ENCODE measurements at places on chromosomes 6 and 20. TPM values are rescaled to one million over a fixed set of nuclear protein-coding genes. Genes with fewer than 3 reads are reported as not detected.

DNA sequence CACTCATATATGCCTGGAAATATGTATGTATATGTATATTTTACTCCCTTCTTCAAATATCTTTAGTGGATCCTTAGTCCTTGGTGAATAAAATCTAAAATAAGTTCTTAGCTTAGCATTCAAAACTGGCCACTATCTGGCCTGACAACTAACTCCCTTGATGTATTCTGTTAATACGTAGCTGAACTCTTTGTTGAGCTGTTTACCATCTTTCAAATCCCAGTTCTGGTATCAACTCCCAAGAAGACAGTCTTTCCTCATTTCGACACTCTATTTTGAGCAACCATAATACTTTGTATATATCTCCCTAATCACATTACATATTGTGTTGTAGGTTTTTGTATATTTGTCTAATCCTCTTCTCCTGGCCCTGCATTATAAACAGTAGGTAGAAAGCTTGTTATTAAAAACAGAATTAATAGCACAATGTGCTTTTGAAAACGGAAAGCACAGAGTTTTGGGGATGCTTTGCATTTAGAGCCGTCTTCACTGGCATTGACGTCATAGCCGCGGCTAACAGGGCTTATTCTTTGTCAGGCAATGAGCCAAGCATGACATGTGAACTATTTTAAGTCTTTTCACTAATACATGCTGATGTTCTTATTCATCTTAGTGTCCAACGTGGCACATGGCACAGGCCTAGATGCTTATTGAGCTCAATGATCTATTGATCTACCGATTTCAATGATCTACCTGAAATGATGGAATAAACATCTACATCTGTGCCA is 47.2 kb upstream of the CCN2 start:
- no peak for DNase-seq

DNA sequence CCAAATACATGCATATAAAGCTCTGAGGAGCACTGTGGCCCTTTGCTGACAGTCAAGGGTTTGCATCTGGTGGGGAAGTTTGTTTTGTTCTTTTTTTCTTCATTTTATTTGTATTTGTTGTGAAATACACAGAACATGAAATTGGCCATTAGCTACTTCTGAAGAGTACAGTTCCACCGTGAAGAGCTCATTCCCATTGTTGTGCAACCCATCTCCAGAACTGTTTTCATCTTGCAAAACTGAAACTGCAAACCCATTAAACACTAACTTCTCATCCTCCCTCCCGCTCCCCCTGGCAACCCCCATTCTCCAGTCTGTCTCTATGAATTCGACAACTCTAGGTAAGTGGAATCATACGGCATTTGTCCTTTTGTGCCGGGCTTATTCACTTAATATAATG is 231.3 kb downstream of the TFAP2C start:
- no peak for DNase-seq

The FAM217A gene
- polyA plus RNA-seq, result 0.86 TPM

The SEMG1 gene
- not detected for polyA plus RNA-seq

- no peak for DNase-seq
Observed at GRCh38 chr6:8299034-8299433, 136.3 kb downstream of the SLC35B3 start.

DNA sequence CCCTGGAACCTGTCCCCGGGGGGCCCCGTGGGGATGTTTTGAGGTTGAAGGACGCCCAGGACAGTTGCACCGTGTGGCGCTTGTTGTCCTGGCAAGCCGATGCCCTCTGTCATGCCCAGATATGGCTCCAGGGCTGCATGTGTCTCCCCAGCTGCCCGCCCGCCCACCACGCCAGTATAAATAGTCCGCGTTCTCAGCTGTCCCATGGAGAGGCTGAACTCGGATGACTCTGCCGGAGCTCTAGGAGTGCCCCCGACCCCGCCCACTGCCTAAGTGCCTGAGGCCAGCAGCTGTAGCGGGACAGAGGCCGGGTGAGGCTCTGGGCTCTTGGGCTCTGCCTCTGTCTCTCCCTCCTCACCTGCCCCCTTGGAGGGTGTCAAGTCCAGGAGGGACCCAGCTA is 83.0 kb upstream of the GATA5 start:
- DNase-seq, result peak; percentile 64

DNA sequence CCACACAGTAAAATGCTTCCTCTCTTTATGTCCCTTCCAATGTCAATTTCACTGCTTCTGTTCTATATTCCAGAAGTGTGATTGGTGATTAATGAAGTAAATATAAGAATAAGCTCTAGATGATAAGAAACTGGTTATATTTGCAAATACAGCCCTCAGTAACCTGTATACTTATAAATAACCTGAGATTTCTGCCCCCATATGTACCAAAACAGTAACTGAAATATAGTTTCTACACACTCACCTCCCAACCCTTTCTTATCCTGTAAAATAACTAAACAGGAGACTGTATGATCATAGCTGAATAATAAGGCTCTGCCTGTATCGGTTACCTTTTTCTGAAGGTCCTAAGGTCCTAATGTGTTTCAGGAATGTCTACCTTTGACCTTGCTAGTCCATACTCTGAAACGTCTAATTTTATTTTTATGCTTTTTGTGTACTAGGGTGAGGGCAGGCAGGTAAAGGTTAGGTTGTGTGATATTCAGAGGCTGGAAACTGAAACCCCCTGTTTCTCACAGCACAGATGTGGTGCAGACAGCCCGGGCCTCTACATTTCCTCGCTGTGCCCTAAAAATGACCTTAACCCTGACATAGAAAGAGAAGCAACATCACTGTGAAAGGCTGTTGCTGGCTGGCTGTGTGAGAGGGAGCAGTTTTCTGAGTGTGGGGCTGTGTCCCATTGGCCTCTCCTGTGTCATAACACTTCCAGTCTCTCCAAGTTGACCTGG is 378.8 kb downstream of the CENPW start:
- no peak for DNase-seq

- DNase-seq, result no peak
Observed at GRCh38 chr6:126867641-126868040, 250.8 kb upstream of the RSPO3 start.

GRCh38 chr20:20085071-20085470 is 32.7 kb downstream of the CFAP61 start:
- no peak for DNase-seq

DNA sequence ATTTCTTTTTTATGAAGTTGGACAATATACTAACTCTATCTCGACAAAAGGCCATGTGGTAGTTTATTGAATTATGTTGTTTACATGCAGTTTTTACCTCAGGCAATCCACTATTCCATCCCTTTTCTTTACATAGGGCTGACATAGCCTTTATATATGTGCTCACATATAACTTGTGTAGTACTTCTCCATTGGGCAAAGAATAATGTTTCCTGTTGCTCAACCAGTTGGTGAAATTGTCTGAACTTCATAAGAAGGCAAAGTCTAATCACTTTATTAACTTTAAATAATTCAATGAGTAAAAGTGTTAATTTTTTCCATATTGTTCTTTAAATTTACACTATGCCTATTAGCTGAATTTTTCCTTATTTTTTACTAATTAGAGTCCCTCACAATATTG is 1272.1 kb downstream of the EPHA7 start:
- DNase-seq, result no peak

DNA sequence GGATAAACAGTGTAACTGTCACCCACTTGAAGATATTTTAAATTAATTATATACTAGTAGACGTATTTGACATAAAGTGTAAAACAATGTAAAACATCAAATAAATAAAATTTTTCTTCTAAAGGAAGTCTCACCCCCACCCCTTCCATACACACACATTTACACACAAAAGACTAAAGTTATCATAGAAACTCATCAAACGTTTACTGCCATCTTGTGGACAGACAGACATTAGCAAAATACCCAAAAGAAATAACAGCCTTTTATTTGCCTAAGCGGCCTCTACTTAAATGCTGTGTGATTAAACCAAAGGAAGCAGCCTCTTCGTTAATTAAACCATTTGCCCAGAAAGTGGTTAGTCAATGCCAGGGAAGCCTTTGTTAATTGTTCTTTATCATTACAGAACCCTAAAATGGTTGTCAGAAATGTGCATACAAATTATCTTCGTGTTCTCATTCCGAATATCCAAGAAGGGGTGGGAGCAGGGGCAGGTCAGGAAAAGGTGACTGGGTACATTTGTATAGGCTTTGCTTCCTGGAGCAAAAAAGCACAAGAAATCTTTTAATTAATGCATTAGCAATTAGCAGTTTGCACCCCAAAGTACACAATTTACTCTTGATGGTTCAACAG is 176.2 kb upstream of the SASH1 start:
- DNase-seq, result peak; percentile 51

DNA sequence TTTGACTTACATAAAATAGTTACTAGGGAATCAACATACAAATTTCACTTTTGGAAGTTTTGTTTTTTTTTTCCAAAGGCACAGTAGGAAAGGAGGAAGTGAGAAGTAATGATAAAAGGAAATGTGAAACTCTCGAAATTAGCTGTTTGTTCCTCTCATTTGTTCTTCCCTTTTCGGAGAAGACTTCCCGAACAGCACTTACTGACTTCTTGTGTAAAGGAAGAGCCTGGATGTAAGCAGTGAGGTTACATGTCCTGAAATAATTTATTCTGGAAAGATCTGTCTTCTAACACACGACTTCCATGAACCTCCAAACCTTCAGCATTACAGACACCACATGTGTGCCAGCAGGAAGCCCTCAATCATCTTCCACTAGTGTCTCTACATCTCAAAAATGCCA is 59.1 kb downstream of the KIF16B start:
- no peak for DNase-seq

- no peak for DNase-seq
Observed at GRCh38 chr20:21101932-21102575, 4.1 kb downstream of the LINC00237 start.

The SCAF8 gene
- 39.0 TPM for polyA plus RNA-seq

GRCh38 chr20:25083141-25083772 is 1.3 kb upstream of the VSX1 start:
- DNase-seq, result no peak

The VSTM2L gene
- 2.9 TPM for polyA plus RNA-seq

DNA sequence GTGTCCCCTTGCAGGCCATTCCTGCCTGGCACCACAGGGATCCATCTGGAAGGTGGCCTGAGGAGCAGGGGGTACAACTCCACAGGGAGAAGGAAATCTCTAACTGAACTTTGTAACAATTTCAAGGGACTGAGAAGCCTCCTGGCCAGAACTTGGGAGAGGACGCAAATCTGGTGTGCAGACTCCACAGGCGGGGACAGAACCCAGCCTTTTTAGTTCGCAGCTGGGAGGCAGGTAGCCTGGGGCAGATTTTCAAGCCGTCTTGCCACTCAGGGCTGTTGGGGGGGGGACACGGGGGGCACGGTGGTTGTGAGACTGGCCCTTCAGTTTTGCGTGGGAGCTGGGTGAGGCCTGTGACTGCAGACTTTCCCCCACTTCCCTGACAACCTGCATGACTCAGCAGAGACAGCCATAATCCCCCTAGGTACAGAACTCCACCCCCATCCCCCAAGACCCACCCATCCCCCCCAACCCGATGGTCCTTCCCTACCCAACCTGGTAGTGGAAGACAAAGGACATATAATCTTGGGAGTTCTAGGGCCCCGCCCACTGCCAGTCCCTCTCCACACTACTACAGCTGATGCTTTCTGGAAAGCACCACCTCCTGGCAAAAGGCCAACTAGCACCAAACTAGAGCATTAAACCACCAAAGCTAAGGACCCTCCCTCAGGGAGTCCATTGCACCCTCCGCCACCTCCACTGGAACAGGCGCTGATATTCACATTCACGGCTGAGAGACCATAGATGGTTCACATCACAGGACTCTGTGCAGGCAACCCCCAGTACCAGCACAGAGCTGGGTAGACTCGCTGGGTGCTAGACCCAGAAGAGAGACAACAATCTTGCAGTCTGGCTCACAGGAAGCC is 3.0 kb upstream of the HUS1B start:
- no peak for DNase-seq

DNA sequence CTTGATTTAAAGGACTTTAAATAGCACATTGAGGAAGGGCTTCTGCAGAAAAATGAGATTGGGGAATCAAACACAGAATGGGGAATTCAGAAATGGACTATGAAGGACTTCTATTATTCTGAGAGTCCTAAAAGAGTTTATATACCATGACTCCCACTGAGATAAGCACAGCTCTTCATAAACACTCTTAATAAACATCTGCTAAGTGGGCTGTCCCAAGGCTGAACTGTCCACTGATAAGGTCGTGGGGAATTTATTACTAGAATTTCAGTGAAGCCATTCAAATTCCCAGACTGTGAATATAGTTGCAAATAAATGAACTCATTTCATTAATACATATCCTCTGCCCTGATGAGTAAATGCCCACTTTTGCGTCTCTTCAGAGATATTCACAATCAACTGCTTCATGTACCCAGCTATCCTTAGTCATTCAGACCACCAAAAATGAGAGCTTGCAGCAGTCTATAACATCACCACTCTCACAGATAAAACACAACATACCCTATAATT is 468.2 kb upstream of the RUNX2 start:
- DNase-seq, result no peak

GRCh38 chr6:153442096-153442495 is 311.0 kb upstream of the RGS17 start:
- DNase-seq, result no peak

The RIMS4 gene
- 4.0 TPM for polyA plus RNA-seq

GRCh38 chr6:145602726-145603326 is 132.5 kb downstream of the EPM2A start:
- peak; percentile 48 for DNase-seq

DNA sequence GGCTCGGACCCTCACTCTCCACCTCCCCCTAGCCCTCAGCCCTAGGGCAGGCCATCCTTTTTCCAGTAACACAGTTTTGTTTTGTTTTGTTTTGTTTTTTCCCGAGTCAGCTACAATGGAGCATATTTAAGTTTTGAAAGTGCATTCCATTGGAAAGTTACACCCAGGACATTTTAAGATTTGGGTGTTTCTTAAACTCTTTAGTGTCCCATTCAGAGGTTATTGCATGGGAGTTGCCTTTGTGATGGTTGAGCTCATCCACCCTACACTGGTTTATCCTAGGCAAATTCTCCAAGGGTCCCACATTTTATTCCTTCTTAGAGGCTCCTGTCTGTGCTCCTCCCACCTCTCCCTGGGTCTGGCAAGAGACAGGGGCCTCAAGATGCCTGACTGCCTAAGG is 58.9 kb downstream of the THBS2 start:
- no peak for DNase-seq

The PI3 gene
- not detected for polyA plus RNA-seq

DNA sequence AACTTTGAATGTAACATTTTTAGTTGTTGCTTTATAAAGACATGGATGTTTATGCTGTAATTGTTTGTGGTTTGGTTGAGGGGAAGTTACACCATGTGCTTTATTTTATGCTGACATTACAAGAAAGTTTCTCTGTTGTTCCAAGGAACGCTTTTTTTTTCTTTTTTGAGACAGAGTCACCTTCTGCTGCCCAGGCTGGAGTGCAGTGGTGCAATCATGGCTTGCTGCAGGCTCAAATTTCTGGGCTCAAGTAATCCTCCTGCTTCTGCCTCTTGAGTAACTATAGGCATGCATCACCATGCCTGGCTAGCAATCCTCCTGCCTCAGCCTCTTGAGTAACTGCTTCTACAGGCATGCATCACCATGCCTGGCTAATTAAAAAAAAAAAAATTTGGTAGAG is 21.0 kb upstream of the IFNGR1 start:
- no peak for DNase-seq

All from muscle of arm (tissue), 14 donors.